Occipital lobe (tissue), 3 donors: ENCODE measurements at places on chromosomes 5 and 9.

- no peak for DNase-seq
These were observed 285.7 kb downstream of the NR3C1 start for GRCh38 chr5:143117821-143118220.

DNA sequence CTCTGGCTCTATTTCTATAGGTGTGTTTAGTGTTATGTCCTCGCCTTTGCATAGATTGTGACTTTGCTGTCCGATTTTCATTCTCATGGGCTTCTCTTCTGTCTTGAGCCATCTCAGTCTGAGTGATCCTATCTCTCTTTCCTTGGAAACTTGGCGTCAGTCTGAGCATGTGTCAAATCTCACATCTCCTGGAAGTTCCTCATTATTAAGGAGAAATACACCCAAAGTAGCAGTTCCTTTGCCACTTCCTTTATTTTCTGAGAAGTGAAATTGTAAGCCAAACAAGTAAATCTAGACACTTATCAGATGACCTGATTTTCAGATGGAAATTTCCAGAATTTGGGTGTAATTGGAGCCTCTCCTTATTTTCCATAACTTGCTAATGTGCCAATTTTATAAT, 126.9 kb upstream of the ANKH start:
- DNase-seq, result no peak

- no peak for DNase-seq
These were observed 5.4 kb upstream of the HBEGF start for GRCh38 chr5:140351609-140352334.

DNA sequence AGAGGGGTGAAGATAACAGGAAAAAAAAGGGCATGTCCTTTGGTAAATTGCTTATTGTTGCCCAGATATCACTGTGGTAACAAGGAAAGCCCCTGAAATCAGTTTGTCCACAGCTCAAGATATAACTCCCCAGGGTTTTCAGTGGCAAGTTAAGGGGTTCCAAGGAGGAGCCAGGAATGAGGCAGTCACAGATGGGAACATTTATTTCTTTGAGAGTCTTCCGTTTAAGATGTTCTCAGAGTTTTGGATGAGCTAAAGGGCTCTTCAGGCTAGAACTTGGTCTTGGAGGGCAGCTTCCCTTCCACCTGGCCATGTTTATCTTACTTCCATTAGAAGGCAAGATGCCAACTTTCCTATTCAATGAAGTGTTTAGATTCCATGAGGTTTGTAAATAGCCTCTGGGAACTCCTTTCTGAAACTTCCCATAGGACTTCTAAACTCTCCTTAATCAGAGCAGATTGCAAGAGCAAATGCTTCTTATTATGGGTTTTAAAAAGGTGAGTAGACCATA, 277.6 kb upstream of the TNC start:
- no peak for DNase-seq

DNA sequence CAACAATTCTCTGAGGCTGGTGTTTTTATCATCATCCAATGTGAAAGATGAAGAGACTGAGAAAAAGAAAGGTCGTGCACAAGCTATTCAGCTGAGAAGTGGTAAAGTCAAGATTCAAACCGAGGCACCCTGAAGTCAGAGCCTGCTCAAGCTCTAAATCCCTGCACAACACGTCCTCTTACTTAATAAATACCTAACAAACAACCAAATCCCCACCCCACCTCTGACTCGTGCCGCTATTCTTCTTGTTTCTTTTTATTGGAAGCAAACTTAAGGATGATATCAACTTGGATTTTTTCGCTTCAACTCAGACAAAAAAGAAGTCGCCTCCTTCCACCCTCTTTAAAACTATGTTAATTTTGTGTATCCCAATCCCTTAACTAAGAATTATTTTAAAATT, 140.2 kb downstream of the CEP120 start:
- DNase-seq, result no peak

GRCh38 chr9:6955251-6955921, 197.6 kb downstream of the KDM4C start:
- DNase-seq, result peak; percentile 33

- DNase-seq, result no peak
These were observed 9.7 kb upstream of the CYSTM1 start for GRCh38 chr5:140165101-140165922.

- DNase-seq, result no peak
These were observed 159.0 kb downstream of the HACD4 start for GRCh38 chr9:20872340-20872977.

GRCh38 chr9:122941582-122942234, 888 bp downstream of the RABGAP1 start:
- peak; percentile 17 for DNase-seq

DNA sequence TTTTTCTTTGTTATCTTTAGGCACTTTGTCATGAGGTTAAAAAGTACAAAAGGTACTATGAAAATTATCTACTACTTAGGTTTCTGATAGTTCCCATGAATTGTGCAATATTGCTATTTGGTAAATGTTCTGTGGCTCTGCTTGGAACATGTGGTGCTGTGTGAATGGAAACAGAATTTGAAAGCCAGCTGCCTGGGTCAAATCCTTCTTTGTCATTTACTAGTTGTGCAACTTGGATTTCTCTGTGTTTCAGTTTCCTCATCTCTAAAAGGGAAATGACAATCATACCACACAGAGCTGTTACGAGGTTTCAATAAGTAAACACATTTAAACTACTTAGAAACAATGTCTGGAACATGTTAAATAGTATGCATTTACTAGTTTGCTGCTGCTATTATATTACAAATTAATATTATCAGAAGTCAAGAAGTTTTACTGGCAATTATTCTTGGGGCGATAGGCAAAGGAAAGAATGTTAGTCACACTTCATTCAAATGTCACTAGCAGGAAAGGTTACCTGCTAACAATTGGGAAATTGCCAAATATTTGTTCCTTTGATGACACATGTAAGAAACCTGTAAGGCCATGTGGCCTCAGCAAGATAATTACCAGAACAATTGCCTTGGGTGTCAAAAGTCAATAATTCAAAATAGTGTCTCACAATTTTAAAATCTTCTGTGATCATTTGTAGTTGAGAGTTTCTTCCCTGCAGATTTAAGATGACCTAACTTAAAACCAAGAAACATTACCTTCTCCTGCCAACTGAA, 184.8 kb downstream of the KIAA0825 start:
- no peak for DNase-seq

GRCh38 chr9:129587487-129588262, 33.2 kb downstream of the C9orf50 start:
- no peak for DNase-seq

DNA sequence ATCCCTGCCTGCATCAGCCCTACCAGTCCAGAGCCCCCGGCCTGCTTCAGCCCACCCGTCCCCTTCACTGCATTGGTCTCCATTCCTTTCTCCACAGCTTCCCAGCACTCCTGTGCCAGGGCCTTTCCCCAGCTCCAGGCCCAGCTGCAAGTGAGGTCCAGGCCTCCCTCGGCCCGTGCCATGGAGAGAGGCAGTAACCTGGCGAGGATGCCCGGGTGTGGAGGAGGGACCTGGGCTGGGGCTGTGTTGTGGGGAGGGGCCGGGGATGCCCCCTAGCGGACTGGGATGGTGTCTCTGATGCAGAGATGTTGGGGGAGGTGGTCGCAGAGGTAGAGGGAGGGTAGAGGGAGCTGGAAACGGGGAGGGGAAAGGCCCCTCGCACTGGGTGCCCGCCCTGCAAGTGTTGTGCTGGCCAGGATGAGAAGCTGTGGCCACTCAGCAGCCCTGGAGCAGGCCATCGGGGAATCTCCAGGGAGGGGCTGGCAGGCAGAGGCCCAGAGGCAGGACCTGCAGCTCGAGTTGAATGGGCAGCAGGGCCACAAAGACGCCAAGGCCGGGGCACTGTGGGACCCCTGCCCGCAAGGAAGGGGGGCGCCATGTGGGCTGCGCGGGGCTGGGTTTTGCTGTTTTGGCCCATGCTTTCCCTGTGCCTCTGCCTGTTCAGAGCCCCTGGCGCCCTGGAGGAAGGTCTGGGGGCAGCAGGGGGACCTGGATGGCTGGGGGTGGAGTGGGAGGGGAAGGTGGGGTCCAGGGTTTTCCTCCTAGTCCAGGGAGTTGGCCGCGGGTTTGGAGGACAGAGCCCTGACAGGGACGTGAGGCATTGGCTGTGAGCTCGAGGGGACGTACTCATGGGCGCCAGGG, 26.0 kb upstream of the NKD2 start:
- no peak for DNase-seq

DNA sequence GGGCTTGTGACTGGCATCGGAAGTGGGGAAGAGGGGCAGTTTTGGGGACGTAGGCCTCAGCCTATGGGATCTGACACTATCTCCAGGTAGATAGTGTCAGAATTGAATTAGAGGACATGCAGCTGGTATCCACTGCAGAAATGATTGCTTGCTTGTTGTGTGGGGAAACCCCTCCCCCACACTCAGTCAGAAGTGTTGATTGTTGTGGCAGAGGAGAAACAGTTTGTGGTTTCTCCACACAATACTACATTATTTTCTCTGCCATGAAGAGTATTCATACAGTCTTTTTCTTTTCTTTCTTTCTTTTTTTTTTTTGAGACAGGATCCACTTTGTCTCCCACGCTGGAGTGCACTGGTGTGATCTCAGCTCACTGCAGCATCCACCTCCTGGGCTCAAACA, 113.9 kb downstream of the ARRDC3 start:
- DNase-seq, result no peak

DNA sequence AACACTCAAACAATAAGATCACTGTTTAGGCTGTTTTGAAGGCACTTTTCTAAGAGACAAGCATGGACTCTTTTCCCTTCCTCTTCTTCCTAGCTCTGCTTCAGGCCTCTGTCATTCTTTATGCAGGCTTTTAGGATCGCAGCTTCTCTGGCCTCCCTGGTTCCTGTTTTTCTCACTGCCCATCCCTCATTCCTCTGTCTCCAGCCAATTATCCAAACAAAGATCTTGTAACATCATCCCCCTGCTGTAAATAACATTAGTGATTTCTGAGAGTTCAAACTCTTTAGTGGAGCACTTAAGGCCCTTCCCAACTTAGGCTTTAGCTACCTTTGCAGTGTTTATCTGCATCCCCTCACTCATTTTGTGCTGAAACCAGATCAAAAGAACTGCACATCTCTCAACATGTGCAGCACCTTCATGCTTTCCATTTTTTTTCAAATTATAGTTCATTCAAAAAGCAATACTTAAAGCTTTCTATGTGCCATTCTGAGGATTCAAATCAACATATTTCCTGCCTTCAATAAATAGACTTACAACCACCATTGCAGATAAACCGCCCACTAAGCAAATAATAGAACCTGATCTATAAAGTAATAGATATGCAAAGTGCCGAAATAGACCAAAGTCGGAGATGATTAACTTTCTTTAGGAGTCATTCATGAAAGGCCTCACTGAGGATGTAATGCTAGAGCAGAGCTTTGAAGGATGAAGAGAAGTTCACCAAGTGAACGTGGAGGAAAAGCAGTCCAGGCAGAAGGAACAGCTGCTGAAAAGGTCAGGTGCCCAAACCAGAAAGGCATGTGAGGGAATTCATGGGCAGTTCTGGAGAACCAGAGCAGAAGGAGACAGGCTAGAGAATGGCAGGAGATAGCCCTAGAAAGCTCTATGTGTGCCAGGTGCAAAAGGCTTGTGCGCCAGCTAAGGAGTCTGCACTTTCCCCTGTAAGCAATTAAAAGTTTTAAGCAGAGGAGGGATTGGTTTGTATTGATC, 95.8 kb upstream of the ZNF366 start:
- no peak for DNase-seq

DNA sequence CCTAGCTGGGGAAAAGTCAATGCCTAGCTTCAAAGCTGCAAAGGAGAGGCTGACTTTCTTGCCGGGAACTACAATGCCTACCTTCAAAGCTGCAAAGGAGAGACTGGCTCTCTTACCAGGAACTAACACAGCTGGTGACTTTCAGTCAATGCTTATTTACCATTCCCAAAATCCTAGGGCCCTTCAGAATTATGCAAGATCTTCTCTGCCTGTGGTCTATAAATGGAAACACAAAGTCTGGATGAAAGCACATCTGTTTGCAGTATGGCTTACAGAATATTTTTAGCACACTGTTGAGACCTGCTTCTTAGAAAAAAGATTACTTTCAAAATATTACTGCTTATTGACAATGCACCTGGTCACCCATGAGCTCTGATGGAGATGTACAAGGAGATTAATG, 259.4 kb downstream of the PLK2 start:
- DNase-seq, result no peak

- DNase-seq, result no peak
These were observed 462.6 kb upstream of the PAPPA start for GRCh38 chr9:115690786-115691496.

- DNase-seq, result no peak
These were observed 163.3 kb upstream of the RAD23B start for GRCh38 chr9:107119735-107120134.

- DNase-seq, result no peak
These were observed 261.6 kb upstream of the VLDLR start for GRCh38 chr9:2359891-2360471.

- DNase-seq, result no peak
These were observed 30.2 kb downstream of the SNX18 start for GRCh38 chr5:54547711-54548250.

- DNase-seq, result no peak
These were observed 49.1 kb downstream of the PRKACG start for GRCh38 chr9:68964765-68965164.

DNA sequence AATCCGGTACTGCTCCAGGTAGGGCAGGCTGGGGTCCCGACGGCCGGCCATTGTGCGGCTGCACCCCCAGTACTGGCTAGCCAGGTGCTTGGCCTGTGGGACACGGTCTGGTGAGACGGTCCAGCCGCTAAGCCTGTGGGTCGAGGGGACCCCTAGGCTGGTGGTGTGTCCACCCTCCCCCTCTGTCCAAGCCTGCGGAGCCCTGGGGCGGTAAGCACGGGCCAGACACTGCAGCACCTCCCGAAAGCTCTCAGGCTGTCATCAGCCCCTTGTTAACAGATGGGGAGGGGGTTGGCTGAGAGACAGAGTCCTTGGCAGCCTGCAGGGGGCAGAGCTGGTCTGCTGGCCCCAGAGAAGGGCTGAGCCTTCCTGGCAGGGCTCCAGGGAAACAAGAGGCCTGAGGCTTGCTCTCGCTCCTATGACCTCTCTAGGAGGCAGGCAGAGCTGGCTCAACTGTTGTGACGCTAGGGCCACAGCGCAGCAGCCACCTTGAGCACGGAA, 11.8 kb upstream of the MRNIP start:
- no peak for DNase-seq

GRCh38 chr9:70551801-70552200, 137.3 kb upstream of the KLF9 start:
- no peak for DNase-seq

DNA sequence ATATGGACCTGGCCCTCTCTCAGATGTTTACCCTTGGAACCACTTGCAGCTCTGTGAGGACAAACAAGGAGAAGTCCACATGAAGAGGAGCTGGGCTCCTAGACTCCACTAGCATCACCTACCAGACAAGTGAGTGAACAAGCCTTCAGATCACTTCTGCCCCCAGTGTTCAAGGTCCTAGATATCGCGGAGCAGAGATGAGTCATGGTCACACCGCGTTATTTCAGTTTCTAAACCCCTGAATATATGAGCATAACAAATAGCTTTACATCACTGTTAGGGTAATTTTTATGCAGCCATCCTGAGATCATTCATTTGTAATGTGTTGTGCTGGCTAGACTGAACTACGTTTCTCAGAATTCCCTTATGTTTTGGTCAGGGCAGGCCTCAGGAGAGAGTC, 77.0 kb upstream of the DAP start:
- no peak for DNase-seq
